Activated T-helper 2 cell treated with anti-CD3 and anti-CD28 coated beads, Interferon-gamma antibody, Interleukin-2, Interleukin-4, amounts not matched to agents 10 μg/mL and 5 μg/mL and 100 μg/mL, durations not matched to agents 14 hours and 24 hours and 36 hours (primary cell): ENCODE measurements at places on chromosomes 3 and 15.

- H3K4me1 ChIP-seq, result no peaks in the 10 kb centered on the region
- DNase-seq, result no peak
- H3K27me3 ChIP-seq, result no peaks in the 10 kb centered on the region
- no peak overlapping the region for H3K4me3 ChIP-seq
Observed at GRCh38 chr3:129766135-129766534, 127.4 kb downstream of the TMCC1 start.

DNA sequence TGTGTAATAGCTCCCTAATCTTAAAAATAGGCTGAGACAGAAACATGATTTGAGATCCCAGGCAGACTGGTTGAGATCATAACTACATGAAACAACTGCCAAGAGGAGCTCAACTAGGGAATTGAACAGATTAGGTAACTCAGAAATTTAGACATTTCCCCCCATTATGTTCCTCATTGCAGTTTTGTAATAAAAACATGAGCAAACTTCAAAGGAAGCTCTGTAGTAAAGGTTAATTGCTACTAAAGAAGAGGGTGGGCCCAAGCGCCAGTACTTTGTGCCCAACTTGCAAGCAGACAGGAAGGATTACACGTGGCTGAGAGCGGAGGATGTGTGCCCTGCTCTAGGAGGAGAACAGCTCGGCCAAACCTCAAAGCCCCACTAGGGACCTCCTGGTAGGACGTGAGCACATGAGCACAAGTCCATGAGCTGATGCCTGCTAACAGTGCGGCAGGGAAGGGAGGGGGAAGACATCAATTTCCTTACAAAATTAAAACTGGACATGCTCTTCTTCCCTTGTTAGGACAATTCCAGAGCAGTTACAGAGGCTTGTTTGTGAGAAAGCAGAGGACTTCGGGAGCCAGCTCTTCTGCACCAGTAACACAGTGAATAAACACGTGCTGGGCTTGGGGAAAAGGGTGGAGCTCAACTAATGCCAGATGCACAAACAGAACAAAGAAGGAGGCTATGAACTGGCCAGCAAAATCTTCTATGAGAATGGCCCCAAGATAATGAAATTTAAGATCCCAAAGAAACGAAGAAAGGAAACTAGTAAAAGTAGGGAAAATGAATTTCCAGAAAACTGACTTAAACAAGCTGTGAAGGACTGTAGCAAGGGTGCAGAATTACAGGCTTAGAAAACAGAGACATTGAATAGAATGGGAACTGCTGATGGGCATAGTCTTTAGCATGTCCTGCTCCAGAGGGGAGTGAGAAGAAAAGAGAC lies 275.5 kb downstream of the MECOM start:
- no peak for DNase-seq
- H3K36me3 ChIP-seq, result no peaks in the 10 kb centered on the region

- peak overlapping the region; percentile 86 for H3K27ac ChIP-seq
- H3K36me3 ChIP-seq, result peaks cover 48% of the 10 kb centered on the region
- H3K4me1 ChIP-seq, result peaks cover 69% of the 10 kb centered on the region
- peak overlapping the region; percentile 27 for H3K4me3 ChIP-seq
- no peak for DNase-seq
Observed at GRCh38 chr3:45104715-45105711, 41.2 kb downstream of the CDCP1 start.

- H3K27me3 ChIP-seq, result peaks cover 40% of the 10 kb centered on the region
- peaks cover 1% of the 10 kb centered on the region for H3K4me1 ChIP-seq
- no peaks in the 10 kb centered on the region for H3K36me3 ChIP-seq
- no peak within 1 kb of the TSS for H3K27ac ChIP-seq
Observed at GRCh38 chr3:171026597-171027293, at the start of gene SLC2A2. Gene SLC2A2 (minus strand): TSS chr3:171026720. CDS start chr3:171026670, 50 bp downstream.

DNA sequence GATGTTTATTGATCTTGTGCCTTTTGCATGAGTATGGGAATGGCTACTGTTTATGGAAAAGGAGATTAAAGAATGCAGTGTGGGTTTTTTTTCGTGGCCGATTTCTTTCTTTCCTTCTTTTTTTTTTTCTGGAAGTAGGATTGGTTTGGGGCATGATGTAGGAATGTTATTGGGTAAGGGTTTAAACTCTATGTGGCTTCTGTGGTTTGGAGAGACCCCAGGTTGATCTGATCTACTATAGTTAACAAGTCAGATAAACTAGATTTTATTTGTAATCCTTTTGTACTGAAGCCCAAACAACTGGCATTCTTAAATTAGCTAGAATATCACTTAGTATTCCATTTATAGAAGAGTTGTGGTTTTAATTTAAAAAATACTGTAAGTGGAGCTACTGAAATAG lies 304.8 kb downstream of the LPP start:
- DNase-seq, result no peak
- peaks cover 3% of the 10 kb centered on the region for H3K36me3 ChIP-seq
- peaks cover 2% of the 10 kb centered on the region for H3K4me1 ChIP-seq
- no peak overlapping the region for H3K27ac ChIP-seq
- no peak overlapping the region for H3K4me3 ChIP-seq

- no peak overlapping the region for H3K27ac ChIP-seq
- DNase-seq, result no peak
- peaks cover 24% of the 10 kb centered on the region for H3K4me1 ChIP-seq
- H3K27me3 ChIP-seq, result peaks cover 25% of the 10 kb centered on the region
Observed at GRCh38 chr15:59366333-59367021, 6.2 kb downstream of the MYO1E start.
